ENCODE measurements at places on chromosomes 12 and 14.

DNA sequence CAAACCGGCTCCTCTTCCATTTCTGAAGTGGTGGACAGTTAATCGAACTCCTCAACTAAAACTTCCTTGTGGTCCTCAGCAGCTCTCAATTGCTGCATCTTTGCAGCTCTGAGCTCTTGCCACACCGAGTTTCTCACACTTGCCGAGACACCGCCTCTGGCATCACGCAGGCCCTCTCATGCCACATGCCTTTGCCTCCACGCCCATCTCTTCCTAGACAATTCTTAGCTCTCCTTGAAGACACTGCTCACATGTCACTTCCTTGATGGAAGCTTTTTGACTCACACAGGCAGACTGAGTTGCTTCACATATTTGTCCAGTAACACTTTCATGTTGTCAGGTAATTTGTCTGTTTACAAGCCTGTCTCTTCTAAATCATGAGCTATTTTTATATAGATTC lies 29.2 kb downstream of the KCNA1 start:
- H3K36me3 ChIP-seq: no peaks in the 10 kb centered on the region
- no peak overlapping the region for H3K27ac ChIP-seq
- H3K27me3 ChIP-seq: peaks cover 61% of the 10 kb centered on the region
- no peak for DNase-seq

GRCh38 chr14:90179809-90180779 lies 76.3 kb upstream of the PSMC1 start:
- no peaks in the 10 kb centered on the region for H3K27me3 ChIP-seq
- H3K27ac ChIP-seq: peak overlapping the region; percentile 71
- peak overlapping the region; percentile 15 for H3K4me3 ChIP-seq
- peaks cover 16% of the 10 kb centered on the region for H3K4me1 ChIP-seq
- H3K36me3 ChIP-seq: no peaks in the 10 kb centered on the region

- no peaks in the 10 kb centered on the region for H3K27me3 ChIP-seq
- no peaks in the 10 kb centered on the region for H3K36me3 ChIP-seq
- H3K27ac ChIP-seq: no peak overlapping the region
- H3K4me3 ChIP-seq: no peak overlapping the region
- DNase-seq: no peak
Measured at GRCh38 chr12:67750513-67751183, 102.1 kb downstream of the DYRK2 start.

DNA sequence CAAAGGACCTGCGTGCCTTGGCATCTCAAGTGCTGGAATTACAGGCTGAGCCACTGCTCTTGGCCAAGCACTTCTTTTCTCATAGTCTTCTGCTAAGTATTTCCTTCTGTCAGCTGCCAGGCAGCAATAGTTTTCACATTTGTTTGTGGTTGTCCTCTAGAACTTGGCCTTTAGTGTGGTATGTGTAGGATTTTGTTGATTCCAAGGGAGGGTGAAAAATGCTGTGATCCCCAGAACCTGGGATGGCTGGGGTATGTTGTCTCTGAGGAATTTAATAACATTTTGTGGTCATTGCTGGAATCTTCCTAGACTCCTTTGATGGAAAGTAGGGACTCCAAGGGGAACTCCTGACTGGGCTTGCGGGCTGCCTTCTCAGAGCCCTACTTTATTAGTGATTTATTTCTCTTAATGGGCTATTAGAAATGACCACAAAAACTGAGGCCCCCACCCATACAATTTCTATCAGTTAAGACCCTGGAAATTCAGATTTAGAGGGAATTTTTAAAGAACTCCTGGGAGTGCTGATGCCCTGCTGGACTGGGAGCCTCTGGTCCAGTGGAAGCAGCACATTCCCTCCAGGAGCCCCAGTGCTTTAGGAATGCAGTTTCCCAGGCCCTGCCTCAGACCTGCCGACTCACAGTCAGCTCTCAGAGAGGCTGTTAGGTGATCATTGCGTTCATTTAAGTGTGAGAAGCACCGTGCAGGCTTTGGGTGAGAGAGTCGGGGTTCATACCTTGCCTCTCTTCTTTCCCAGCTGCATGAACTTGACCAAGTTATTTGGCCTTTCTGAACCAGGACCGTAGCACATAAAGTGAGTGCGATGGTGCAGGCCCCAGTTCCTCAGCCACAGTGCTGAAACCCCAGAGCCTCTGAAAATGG lies 22.7 kb downstream of the TRAF3 start:
- H3K27ac ChIP-seq: no peak overlapping the region
- DNase-seq: no peak
- no peak overlapping the region for H3K4me3 ChIP-seq
- H3K4me1 ChIP-seq: peaks cover 4% of the 10 kb centered on the region
- H3K27me3 ChIP-seq: no peaks in the 10 kb centered on the region
- no peaks in the 10 kb centered on the region for H3K36me3 ChIP-seq

GRCh38 chr12:27747111-27747820 lies 32.8 kb upstream of the KLHL42 start:
- H3K27ac ChIP-seq: peak overlapping the region; percentile 45
- no peak for DNase-seq
- H3K27me3 ChIP-seq: no peaks in the 10 kb centered on the region
- H3K4me1 ChIP-seq: peaks cover 8% of the 10 kb centered on the region
- peaks cover 25% of the 10 kb centered on the region for H3K36me3 ChIP-seq

- peaks cover 60% of the 10 kb centered on the region for H3K27me3 ChIP-seq
- no peak for DNase-seq
- no peaks in the 10 kb centered on the region for H3K36me3 ChIP-seq
- H3K4me1 ChIP-seq: no peaks in the 10 kb centered on the region
Measured at GRCh38 chr14:96002498-96002884, 36.7 kb upstream of the C14orf132 start.

GRCh38 chr12:132724506-132725241 lies 14.0 kb downstream of the PGAM5 start:
- no peak overlapping the region for H3K4me3 ChIP-seq
- no peaks in the 10 kb centered on the region for H3K27me3 ChIP-seq
- H3K27ac ChIP-seq: no peak overlapping the region
- peaks cover 12% of the 10 kb centered on the region for H3K4me1 ChIP-seq
- DNase-seq: no peak
- H3K36me3 ChIP-seq: peaks cover 84% of the 10 kb centered on the region

GRCh38 chr14:70660967-70661893 lies 19.5 kb downstream of the TTC9 start:
- no peaks in the 10 kb centered on the region for H3K27me3 ChIP-seq
- DNase-seq: no peak
- no peak overlapping the region for H3K27ac ChIP-seq
- no peaks in the 10 kb centered on the region for H3K36me3 ChIP-seq
- H3K4me3 ChIP-seq: no peak overlapping the region
- peaks cover 27% of the 10 kb centered on the region for H3K4me1 ChIP-seq

- DNase-seq: no peak
- H3K4me1 ChIP-seq: no peaks in the 10 kb centered on the region
- peaks cover 11% of the 10 kb centered on the region for H3K27me3 ChIP-seq
- H3K27ac ChIP-seq: no peak overlapping the region
Measured at GRCh38 chr14:21825149-21825743, 151.6 kb upstream of the OR4E1 start.

DNA sequence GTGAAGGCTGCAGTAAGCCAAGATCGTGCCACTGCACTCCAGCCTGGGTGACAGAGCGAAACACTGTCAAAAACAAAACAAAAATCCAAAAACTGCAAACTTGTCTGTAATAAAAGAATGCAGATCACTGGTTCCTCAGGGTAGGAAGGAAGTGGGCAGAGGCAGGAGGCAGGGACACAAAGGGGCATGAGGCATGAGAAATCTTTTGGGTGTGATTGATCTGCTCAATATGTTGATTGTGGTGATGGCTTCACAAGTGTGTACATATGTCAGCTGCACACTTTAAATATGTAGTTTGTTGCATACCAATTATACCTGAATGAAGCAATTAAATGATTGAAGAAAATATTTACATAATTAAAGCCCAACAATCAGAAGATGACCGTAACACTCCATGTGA lies 117.6 kb downstream of the CMAS start:
- no peaks in the 10 kb centered on the region for H3K27me3 ChIP-seq
- H3K4me1 ChIP-seq: no peaks in the 10 kb centered on the region
- no peak overlapping the region for H3K4me3 ChIP-seq
- H3K36me3 ChIP-seq: no peaks in the 10 kb centered on the region
- DNase-seq: no peak
- no peak overlapping the region for H3K27ac ChIP-seq

- peaks cover 16% of the 10 kb centered on the region for H3K4me1 ChIP-seq
- H3K27ac ChIP-seq: no peak overlapping the region
- no peaks in the 10 kb centered on the region for H3K27me3 ChIP-seq
- H3K4me3 ChIP-seq: no peak overlapping the region
- H3K36me3 ChIP-seq: peaks cover 13% of the 10 kb centered on the region
- no peak for DNase-seq
Measured at GRCh38 chr14:102471921-102472790, 37.4 kb downstream of the ANKRD9 start.

DNA sequence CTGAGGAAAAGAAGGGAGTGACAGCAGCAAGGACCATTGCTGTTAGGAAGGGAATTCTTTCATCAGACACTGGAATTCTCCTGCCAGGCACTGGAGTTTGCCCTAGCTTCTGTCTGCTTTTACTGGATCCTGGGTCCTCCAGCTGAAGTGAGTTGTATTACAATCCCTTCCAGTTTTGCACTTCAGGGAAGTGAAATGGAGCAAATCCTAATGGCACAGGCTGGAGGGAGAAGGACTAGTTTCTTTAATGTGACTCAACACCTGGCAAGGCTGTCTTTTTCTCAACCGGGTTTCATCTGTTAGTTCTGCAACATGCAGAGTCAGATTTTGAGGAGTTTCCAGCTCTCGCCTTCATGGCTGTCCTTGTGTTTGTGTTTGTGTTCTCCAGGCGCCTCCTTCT lies 45.8 kb downstream of the ETV6 start:
- DNase-seq: no peak
- H3K4me3 ChIP-seq: no peak overlapping the region

DNA sequence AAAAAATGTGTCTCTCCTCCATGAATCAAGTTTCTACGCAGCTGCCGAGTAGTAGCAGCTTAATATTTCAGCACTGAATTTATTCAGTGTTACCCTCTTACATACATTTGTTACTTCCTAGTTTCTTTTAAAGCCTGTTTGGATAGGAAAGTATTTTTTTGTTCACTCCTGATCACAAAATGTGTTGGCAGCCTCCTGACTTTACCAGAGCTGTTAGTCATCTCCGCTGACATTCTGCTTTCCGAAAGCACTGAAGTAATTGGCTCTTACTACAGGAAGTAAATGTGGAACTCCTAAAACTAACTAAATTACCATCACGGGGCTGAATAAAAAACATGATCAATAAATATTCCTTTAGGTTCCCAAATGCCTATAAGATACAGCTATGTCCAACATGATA lies 225.5 kb downstream of the EPS8 start:
- no peak overlapping the region for H3K27ac ChIP-seq
- no peaks in the 10 kb centered on the region for H3K4me1 ChIP-seq
- no peak for DNase-seq
- peaks cover 5% of the 10 kb centered on the region for H3K27me3 ChIP-seq
- H3K36me3 ChIP-seq: no peaks in the 10 kb centered on the region

DNA sequence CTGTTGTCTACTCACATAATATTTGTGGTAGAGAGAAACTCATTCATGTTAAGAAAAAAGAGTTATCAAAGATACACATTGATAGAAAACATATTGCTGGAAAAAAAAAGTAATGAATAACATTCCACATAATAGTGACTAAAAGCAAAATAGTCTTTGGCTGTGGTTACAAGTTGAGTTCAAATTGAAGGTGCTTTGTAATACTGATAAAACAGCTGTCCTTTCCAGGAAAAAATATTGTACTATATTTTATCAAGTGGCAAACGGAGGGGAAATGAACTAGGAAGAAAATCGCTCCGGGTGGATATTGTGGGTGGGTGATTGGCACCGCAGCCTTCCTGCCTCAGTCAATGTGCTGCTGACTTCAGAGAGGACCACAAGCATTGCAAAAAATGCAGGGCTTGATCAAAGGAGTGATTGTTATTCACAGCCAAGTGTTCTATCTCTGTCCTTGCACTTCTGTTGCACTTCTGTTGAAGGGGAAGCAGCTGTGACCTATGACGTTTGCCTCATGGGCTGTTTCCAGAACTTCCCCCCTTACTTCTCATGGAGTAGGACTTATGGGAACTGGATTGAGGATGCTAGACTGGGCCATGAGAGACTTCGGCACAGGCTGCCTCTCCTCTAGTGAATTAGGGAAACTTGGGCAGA lies 114.4 kb downstream of the VRK1 start:
- H3K27me3 ChIP-seq: no peaks in the 10 kb centered on the region
- H3K27ac ChIP-seq: no peak overlapping the region
- DNase-seq: no peak
- H3K4me3 ChIP-seq: no peak overlapping the region
- no peaks in the 10 kb centered on the region for H3K36me3 ChIP-seq

DNA sequence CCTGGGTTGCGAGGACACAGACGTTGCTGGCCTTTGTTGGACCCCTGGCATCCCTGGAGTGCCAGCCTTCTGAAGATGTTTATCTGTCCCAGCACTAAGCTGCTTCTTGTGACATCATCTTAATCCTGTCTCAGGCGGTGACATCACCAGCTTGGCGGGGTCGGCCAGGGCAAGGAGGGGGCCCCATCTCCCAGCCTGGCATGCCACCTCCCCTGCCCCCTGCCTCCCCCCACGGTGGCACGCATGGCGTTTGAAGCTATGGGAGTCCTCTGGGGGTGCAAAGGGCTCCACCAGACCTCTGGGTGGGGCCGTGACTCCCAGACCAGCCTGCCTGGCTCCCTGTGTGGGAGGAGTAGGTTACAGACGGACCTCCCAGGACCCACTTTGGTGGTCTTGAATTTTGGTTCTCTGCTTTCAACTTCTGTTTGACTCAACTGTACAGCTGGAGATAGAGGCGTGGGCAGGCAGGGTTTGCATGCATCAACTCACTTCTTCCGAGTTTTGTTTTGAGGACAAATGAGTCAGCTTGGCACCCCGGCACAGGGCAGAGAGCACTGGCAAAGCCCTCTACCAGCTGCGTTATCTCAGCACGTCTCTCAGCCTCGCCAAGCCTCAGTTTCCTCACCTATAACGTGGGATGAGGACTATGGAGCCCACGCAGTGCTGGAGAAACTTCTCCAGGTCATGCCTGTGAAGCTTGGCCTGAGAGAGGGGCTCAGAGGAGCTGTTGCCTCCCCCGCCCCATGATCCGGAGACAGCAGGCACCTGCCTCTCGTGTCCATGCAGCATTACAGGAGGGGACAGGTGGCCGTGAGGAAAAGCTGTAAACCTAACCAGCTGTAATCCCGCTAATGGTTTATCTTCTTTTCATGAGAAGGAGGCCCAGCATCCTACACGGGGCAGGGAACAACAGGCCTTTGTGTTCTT lies 38.8 kb upstream of the EML1 start:
- DNase-seq: peak; percentile 9
- H3K27ac ChIP-seq: peak overlapping the region; percentile 93
- no peak overlapping the region for H3K4me3 ChIP-seq

DNA sequence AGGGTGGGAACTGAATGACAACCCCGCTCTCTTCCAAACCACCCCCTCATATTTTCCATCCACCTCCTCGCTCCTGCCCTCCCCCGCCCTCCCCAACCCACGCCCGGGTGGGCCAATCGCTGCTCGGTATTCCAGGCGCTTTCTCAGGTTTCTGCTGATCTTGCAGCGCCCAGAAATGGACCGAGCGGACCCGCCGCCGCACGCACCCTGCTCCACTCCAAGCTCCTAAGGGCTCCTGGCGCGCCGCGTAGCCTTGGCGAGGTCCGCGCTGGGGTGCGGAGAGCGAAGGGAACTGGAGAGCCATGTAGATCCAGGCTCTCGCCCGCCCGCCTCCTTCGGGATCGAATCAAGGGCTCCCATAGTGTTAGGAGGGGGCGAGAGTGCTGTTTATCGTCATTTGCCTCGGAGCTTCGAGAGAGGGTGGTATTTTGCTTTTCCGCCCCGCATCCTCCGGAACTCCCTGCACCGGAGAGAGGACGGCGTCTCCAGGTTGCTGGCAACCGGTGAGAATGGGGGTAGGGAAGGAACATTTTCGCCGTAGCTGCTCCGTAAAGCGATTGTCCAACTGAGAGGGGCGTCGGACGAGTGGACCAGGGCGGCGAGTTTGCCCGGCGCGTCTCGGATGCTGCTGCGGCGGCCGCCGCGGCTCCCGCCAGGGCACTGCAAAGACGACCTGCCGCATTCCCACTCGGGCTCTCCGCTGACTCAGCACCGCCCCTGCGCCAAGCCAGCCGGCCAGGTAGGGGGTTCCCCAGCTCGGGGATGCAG lies at the start of gene KCNA1:
Gene KCNA1, plus strand, starts transcription at position 172 of the 768 bp plus-strand sequence. CDS start 1,474 bp downstream, outside the sequence.
- no peak for DNase-seq

All from left ventricle myocardium inferior (tissue), 1 donor.